ENCODE measurements at places on chromosomes 1 and 21. TPM values are rescaled to one million over a fixed set of nuclear protein-coding genes. Genes with fewer than 3 reads are reported as not detected.

The RGS18 gene
- 4.9 TPM for polyA plus RNA-seq

GRCh38 chr1:10635992-10636391, 160.5 kb downstream of the CASZ1 start:
- no peak for DNase-seq

GRCh38 chr1:175449306-175449705, 256.7 kb upstream of the KIAA0040 start:
- DNase-seq, result no peak

DNA sequence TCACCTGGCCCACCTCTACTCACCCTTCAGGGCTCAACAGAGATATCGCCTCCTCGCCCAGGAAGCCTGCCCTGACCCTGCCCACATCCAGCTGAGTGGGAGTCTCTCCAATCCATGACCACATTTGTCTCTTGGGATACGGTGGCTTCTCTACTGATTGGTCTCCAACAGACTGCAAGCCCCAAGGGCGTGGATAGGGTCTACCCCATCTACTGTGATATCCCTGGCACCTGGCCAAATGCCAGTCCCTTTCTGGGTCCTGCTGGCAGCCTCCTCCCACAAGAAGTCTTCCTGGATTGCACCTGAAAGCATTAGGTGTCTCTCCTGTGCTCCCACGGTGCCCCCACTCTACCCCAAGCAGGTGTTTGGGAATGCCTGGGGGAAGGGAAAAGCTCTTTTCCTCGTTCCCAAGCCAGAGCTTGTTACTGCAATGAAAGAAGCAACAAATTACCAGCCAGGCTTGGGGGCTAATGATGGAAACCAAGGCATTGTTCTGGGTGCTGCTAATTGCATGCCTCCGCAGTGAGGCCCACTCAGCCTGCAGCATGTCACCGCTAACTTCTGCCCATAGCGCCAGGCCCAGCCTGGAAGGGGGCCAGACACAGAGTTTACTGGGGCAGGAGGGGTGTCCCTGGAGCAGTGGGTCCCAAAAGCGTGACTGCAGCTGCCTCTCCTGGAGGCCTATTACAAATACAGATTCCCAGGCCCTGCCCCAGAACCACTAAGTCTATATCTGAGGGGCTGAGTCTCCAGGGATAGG, 90.7 kb upstream of the IFFO2 start:
- no peak for DNase-seq

- no peak for DNase-seq
Measured at GRCh38 chr1:82230667-82231066, 429.9 kb downstream of the ADGRL2 start.

Measured in left lung (tissue), 14 donors.